ENCODE measurements at places on chromosomes 7 and 10. TPM values are rescaled to one million over a fixed set of nuclear protein-coding genes. Genes with fewer than 3 reads are reported as not detected.
A peak's percentile ranks its signal among the peaks of the same experiment; 100 is the strongest.

DNA sequence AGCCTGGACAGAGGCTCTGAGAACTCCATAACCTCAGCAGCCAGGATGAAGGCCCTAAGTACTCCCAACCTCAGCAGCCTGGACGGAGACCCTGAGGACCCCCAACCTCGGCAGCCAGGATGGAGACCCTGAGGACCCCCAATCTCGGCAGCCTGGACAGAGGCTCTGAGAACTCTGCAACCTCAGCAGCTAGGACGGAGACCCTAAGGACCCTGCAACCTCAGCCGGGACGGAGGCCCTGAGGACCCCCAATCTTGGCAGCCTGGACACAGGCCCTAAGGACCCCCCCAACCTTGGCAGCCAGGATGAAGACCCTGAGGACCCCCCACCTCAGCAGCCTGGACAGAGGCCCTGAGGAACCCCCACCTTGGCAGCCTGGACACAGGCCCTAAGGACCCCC lies 16.5 kb downstream of the RRP12 start:
- no peaks in the 10 kb centered on the region for H3K36me3 ChIP-seq
- H3K4me3 ChIP-seq = no peak overlapping the region
- H3K27ac ChIP-seq = no peak overlapping the region
- H3K27me3 ChIP-seq = no peaks in the 10 kb centered on the region
- no peaks in the 10 kb centered on the region for H3K4me1 ChIP-seq

DNA sequence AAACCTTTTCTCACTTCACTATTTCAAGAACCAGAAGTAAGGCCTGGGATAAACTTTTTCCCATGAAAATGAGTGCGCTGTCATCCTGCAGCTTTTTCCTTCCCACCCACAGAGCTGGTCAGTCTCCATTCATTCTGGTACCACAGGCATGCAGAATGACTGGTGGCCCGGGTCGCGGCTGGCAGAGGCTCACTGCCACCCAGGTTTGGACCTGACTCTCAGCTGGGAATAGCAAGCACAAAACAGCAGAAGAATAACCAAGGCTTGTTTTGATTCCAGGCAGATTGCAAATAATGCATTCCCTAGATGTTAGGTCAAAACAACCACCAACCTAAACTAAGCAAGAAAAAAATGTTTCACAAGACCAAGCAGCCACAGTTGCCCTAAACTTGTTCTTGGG lies 190.5 kb upstream of the NRP1 start:
- no peak for DNase-seq
- no peaks in the 10 kb centered on the region for H3K4me1 ChIP-seq
- H3K27ac ChIP-seq = no peak overlapping the region
- no peaks in the 10 kb centered on the region for H3K27me3 ChIP-seq

GRCh38 chr7:3027005-3027845 lies 16.4 kb downstream of the CARD11 start:
- no peak overlapping the region for H3K27ac ChIP-seq
- no peaks in the 10 kb centered on the region for H3K27me3 ChIP-seq
- H3K4me1 ChIP-seq = no peaks in the 10 kb centered on the region
- no peaks in the 10 kb centered on the region for H3K36me3 ChIP-seq

GRCh38 chr10:50416181-50416824 lies 165.0 kb upstream of the ASAH2 start:
- H3K36me3 ChIP-seq = no peaks in the 10 kb centered on the region
- DNase-seq = peak; percentile 48
- peak overlapping the region; percentile 39 for H3K4me3 ChIP-seq
- no peaks in the 10 kb centered on the region for H3K27me3 ChIP-seq
- peaks cover 13% of the 10 kb centered on the region for H3K4me1 ChIP-seq

GRCh38 chr10:129878835-129879234 lies 85.2 kb downstream of the EBF3 start:
- H3K36me3 ChIP-seq = no peaks in the 10 kb centered on the region
- H3K4me3 ChIP-seq = no peak overlapping the region
- peaks cover 3% of the 10 kb centered on the region for H3K27me3 ChIP-seq
- no peak for DNase-seq
- H3K4me1 ChIP-seq = no peaks in the 10 kb centered on the region

RNLS gene
- total RNA-seq = 21.1 TPM

GRCh38 chr10:110355922-110356627 lies 51.4 kb upstream of the SMNDC1 start:
- no peaks in the 10 kb centered on the region for H3K36me3 ChIP-seq
- no peak for DNase-seq
- peak overlapping the region; percentile 3 for H3K4me3 ChIP-seq
- H3K27me3 ChIP-seq = no peaks in the 10 kb centered on the region

- no peaks in the 10 kb centered on the region for H3K27me3 ChIP-seq
- no peak overlapping the region for H3K27ac ChIP-seq
- peak; percentile 76 for DNase-seq
Measured at GRCh38 chr7:134514663-134515062, 12.7 kb upstream of the AKR1B10 start.

- no peak overlapping the region for H3K4me3 ChIP-seq
- no peak for DNase-seq
- peaks cover 2% of the 10 kb centered on the region for H3K4me1 ChIP-seq
- no peak overlapping the region for H3K27ac ChIP-seq
- no peaks in the 10 kb centered on the region for H3K36me3 ChIP-seq
- peaks cover 5% of the 10 kb centered on the region for H3K27me3 ChIP-seq
Measured at GRCh38 chr7:127396184-127396583, 3.7 kb upstream of the ZNF800 start.

DNA sequence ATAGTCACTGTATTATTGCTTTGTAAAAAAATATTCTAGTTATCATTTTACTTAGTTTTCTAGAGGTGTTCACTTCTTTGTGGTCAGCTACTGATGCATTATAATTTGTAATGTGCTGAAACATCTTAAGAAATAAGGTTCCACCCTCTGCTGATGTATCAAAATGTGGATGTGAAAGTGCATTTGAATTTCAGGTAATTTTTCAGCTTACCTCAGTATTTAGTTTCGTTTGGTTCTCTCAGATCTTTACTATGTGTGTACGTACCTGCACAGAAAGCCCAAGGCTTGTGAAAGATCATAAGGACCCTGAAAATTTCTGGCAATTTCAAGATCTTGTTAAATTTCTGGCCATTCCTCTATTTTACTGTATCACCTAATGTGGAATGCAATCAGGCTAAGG lies 542.3 kb upstream of the TPK1 start:
- no peak for DNase-seq
- H3K4me3 ChIP-seq = no peak overlapping the region
- H3K27me3 ChIP-seq = no peaks in the 10 kb centered on the region
- no peak overlapping the region for H3K27ac ChIP-seq

KIAA1217 gene
- 63.8 TPM for total RNA-seq

DNA sequence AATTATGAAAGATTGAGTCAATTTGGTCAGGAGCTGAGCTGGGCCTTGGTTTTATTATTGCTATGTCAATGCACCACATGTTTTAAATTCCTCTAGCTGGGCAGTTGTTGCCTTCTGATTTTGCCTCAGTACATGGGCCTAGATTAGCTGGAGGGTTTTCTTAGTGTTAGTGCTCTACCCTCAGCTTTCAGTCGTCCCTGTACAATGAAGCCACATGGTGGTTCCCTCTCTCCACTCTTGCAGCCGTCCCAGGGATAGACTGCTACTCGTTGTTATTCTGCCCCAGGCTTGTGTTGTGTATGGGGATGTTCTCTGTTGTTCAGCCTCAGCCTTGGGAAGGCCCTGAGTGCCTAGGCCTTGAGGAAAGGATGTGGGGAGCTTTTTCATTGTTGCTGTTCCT lies 37.0 kb downstream of the NHLRC2 start:
- no peak overlapping the region for H3K4me3 ChIP-seq
- H3K36me3 ChIP-seq = no peaks in the 10 kb centered on the region
- DNase-seq = no peak

- H3K4me3 ChIP-seq = no peak overlapping the region
- no peaks in the 10 kb centered on the region for H3K4me1 ChIP-seq
- no peaks in the 10 kb centered on the region for H3K36me3 ChIP-seq
- no peak for DNase-seq
Measured at GRCh38 chr7:157881048-157881771, 544.4 kb downstream of the DNAJB6 start.

MYL7 gene
- not detected for total RNA-seq

DNA sequence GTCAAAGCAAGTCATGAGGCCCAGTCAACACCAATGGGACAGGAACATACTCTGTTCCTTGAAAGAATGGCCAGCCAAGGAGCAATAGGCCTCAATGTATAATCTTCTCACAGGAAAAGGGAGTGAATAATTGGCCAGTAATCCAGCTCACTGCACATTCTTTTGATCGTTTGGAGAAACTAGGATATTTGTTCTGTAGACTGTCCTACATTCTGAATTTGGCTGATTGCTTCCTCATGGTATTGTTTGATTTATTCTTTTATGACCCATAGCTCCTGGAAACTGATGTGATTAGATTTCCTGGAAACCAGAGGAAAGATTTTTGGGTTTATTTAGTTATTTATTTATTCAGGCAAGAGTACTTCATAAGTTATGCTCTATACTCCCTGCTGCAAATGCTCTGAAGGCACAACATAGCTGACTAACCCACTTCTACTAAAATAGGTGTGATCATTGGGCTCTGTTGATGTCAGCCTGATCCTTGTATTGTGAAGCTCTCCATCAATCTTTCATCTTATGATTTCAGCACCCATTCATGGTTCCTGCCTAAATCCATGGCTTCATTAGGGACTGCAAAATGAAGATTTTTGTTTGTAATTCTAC lies 745.2 kb downstream of the SUGCT start:
- H3K36me3 ChIP-seq = no peaks in the 10 kb centered on the region
- no peak overlapping the region for H3K27ac ChIP-seq
- H3K4me1 ChIP-seq = no peaks in the 10 kb centered on the region
- no peaks in the 10 kb centered on the region for H3K27me3 ChIP-seq
- H3K4me3 ChIP-seq = no peak overlapping the region
- DNase-seq = peak; percentile 24

DNA sequence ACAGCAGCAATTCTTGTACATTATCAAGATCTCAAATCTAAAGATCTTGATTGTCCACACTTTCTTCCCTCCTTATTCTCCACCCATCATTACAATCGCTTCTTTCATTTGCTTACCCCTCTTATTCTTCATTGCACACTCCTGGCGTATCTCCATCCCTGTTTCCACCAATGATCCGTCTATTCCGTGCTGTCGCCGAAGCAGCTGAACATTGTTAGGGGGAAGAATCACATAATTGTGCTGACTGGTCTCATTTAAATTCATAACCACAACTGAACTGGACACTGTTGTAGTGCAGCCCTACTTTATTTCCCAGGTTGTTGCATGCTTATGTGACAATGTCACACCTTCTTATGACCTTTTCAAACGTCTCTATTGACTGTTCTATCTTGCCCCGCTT lies 18.9 kb upstream of the NRP1 start:
- no peaks in the 10 kb centered on the region for H3K36me3 ChIP-seq
- no peaks in the 10 kb centered on the region for H3K4me1 ChIP-seq
- no peak for DNase-seq
- no peaks in the 10 kb centered on the region for H3K27me3 ChIP-seq
- H3K4me3 ChIP-seq = no peak overlapping the region
- no peak overlapping the region for H3K27ac ChIP-seq

FIS1 gene
- total RNA-seq = 180 TPM

LRIT1 gene
- not detected for total RNA-seq

DNA sequence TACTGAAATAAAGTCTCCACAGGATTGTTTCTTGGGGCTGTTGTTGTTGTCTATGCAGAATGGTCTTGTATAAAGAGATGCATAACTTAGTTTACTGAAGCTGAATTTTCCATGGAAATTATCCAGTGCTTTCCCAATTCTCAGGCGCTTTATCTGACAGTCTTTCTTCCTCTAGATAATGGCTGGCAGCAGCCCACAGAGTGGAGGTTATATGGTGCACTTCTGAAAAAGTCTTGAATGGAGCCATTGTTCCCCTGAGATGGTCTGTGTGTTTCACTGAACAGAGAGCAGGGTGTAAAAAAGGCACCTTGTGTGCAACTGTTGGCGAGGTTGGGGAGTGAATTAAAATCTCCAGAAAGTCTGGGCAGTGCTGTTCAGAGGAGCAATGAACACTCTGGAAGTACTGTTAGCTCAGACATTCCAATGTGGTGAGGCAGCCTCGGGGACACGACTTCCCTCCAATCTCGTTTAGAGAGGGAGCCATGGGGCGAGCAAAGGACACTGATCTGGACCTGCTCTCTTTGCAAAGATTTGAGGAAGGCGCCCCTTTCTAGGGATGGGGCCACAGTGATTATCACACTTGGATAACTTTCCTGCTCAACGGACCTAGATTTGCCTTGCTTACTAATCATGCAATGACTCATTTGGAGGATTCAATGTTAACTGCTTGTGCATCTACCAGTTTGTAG lies 2.0 kb upstream of the PLCE1 start:
- H3K27me3 ChIP-seq = no peaks in the 10 kb centered on the region
- H3K27ac ChIP-seq = no peak overlapping the region
- H3K36me3 ChIP-seq = no peaks in the 10 kb centered on the region
- no peaks in the 10 kb centered on the region for H3K4me1 ChIP-seq

DNA sequence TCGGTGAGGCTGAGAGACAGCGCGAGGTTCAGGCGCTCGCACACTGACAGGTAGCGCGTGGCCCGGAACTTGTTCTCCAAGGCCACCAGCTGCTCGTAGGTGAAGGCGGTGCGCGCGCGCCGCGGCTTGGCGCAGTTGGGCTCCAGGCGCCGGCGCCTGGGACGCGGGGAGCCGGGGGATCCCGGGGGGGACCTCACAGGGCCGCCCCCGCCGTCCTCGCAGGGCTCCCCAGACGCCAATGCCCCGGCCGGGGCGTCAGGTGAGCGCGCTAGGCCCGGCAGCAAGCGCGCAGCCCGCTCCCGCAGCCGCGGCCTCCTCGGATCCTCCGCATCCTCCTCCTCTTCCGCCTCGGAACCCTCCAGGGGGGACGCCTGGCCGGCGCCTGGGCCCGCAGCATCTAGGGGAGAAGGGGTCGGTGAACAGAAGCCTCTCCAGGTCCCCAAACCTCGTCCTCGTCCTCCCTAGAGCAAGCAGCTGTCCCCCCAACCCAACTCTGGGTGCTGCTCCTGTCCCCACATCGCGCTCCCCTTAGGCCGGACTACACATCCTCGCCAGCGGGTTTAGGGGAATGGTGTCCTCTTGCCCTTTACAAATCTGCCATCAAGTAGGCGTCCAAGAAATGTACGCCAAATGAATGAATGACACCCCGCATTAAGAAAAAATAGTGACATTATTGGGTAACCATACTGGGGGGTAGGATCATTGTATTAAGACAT lies 1.9 kb downstream of the NKX1-2 start:
- H3K27me3 ChIP-seq = peaks cover 48% of the 10 kb centered on the region
- no peaks in the 10 kb centered on the region for H3K4me1 ChIP-seq
- peak; percentile 45 for DNase-seq
- no peak overlapping the region for H3K4me3 ChIP-seq
